ENCODE measurements at places on chromosomes 16 and 17. TPM values are rescaled to one million over a fixed set of nuclear protein-coding genes. Genes with fewer than 3 reads are reported as not detected.

GRCh38 chr17:9200699-9201359, 179.5 kb downstream of the NTN1 start:
- DNase-seq, result no peak

GRCh38 chr17:73900516-73900915, 256.3 kb upstream of the SDK2 start:
- no peak for DNase-seq

Gene CHST5
- total RNA-seq, result 0.27 TPM

Gene SHBG
- total RNA-seq, result 0.53 TPM
